ENCODE measurements at places on chromosomes 16 and 17.
A peak's percentile ranks its signal among the peaks of the same experiment; 100 is the strongest.

- peak; percentile 99 for DNase-seq
Observed at GRCh38 chr17:46950997-46951621, 27.9 kb downstream of the RPRML start.

GRCh38 chr16:57536306-57537193 is at the start of gene CCDC102A:
CCDC102A (minus strand) TSS chr16:57536571; CDS start chr16:57529177, 7,394 bp downstream.
- DNase-seq, result peak; percentile 44

GRCh38 chr16:27790546-27791403 is 240.8 kb downstream of the KATNIP start:
- no peak for DNase-seq

- DNase-seq, result no peak
Observed at GRCh38 chr16:4700380-4700996, 7.1 kb downstream of the NUDT16L1 start.

DNA sequence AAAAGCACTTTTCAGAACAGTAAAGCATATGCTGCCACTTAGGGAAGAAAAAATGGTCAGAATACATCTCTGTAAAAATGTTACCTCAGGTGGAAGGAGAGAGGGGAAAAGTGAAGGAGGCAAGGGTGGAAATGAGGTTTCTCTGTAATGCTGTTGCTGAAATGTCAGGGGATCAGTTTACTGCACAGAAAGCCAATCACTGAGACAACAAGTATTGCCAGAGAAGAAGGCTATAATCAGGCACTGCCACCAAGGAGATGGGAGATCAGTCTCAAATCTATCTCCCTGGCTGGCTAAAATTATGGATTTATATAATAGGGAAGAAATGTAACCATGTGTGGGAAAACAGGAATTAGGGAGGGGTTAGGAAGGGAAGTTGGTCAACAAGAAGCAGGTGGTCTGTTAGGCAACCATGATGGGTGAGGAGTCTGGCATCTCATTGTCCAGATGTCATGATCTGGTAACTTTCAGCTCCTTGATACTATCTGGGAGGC is 27.7 kb upstream of the GUCY2D start:
- no peak for DNase-seq

DNA sequence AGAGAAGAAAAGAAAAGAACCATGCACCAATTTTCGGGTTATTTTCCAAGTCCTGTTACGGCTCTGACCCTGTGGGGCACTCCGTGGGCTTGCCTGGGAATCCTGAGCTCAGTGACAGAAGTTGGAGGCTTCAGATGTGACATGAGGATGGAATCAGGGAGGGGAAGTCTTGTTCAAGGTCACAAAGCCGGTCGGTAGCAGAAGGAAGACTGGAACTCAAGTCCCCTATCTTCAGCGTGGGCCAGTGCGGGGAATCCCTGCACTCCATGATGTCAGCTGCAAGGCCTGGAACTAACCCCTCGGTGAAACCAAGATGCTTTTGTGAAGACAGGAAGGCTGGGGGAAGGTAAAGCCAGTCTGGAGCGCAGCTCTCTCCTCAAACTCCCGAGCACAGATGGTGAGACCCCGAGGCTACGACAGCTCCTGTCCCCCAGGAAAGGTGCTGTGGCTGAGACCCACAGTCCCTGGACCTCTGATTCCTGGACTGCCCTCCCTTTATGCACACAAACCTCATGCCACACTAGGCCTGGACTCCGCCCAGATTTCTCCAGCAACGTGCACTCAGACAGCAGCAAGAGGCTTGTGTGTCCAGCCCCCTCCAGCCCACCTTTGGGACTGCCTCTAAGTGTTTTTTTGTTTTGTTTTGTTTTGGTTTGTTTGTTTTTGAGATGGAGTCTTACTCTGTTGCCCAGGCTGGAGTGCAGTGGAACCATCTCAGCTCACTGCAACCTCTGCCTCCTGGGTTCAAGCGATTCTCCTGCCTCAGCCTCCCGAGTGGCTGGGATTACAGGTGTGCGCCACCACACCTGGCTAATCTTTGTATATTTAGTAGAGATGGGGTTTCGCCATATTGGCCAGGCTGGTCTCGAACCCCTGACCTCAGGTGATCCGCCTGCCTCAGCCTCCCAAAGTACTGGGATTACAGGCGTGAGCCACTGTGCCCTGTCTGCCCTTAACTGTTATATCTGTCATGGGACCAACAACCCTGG is 5.5 kb upstream of the IL27 start:
- no peak for DNase-seq

DNA sequence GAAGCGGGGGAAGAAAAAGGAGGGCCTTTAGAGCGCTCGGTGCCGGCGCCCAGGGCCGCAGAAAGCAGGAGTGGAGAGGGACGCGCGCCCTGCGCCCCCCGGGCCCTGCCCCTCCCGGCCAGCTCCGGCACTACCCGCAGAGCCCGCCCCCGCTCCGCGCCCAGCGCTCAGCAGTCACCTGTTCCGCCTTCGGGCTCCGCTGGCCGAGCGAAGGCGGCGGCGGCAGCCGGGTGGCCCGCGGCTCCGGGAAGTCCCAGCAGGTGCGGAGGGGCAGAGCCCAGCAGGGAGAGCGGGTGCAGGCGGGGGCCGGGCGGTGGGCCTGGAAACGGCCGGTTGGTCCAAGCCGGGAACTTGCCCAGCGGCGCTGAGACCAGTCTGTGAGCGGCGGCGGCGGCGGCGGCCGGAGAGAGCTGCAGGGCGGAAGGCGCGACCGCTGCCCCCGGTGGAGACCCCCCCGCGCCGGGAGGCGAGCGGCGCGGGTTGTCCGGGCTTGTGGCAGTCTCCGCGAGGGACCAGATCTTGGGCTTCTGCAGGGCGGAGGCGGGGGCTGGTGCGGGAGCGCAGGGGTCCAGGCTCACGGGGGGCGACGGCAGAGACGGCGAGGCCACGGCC is 2.2 kb downstream of the IRX3 start:
- DNase-seq, result no peak

GRCh38 chr17:77892031-77892430 is 66.5 kb upstream of the TNRC6C start:
- no peak for DNase-seq

DNA sequence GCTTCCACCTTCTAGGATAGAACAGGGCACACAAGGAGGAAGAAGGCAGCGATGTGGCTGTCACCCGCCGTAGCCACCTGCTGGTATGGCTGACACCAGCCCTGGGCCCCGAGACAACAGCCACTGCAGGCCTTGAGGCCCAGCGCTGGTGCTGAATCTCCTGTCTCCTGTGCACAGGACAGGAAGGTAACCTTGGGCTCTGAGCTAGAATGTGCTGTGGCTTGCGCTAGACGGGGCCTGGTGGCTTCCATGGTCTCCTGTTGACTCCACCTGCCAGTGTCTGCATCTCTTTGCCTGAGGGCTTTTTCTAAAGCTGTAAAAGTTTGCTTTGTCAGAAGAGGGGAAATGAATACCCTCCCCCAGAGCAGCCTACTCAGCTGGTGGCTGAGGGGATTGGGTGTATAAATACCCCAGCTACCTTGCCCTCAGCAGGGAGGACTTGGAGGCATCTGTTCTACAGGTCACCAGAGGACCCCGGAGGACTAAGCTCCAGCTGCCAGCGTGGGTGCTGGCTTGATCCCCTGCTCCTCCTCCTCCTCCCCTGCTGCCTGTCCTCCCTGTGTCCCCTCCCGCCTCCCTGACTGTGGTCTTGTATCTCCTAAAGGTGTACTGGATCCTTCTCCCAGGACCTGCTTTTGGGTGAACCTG is 76.1 kb upstream of the SDK2 start:
- peak; percentile 59 for DNase-seq

DNA sequence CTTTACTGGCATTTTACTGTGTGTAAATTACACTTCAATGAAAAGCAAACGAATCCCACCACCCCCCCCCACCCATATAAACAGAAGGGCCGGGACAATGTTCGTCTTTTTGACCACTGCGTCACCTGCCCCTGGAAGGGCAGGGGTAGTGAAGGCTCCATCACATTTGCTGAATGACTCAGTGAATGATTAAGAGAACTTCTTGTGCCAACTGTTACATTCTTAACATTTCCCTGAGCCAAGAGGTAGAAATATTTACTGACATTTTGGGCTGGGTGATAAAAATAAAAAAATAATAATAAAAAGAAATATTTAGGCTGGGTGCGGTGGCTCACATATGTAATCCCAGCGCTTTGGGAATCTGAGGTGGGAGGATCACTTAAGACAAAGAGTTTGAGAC is 24.1 kb downstream of the C16orf96 start:
- no peak for DNase-seq

DNA sequence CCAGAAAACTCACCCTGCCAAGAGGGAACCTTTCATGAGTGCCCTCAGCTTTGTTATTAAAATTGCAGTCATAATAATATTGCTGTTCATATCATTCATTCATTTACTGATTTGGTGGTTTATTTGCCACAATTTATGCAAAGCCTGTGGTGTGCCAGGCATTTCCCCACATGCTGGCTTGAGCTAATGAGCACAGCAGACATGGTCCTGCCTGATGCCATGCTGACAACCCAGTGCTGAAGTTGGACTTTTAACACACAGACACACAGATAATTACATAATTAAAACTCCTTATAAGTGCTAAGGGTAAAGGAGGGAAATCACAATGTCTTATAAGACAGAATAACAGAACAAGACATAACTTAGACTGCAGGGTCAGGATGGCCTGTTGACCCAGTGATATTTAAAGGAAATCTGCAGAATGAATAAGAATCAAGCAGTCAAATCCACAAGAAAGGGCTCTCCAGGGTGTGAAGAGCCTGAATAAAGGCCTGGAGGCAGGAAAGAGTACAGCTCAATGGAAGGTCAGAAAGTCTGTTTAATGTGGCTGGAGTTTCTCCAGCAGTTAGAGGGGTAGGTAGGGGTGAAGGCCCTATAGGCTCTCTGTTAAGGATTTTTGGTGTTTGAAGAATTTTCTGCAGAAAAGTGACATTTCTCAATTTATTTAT is 196.9 kb upstream of the CDH11 start:
- DNase-seq, result peak; percentile 51

DNA sequence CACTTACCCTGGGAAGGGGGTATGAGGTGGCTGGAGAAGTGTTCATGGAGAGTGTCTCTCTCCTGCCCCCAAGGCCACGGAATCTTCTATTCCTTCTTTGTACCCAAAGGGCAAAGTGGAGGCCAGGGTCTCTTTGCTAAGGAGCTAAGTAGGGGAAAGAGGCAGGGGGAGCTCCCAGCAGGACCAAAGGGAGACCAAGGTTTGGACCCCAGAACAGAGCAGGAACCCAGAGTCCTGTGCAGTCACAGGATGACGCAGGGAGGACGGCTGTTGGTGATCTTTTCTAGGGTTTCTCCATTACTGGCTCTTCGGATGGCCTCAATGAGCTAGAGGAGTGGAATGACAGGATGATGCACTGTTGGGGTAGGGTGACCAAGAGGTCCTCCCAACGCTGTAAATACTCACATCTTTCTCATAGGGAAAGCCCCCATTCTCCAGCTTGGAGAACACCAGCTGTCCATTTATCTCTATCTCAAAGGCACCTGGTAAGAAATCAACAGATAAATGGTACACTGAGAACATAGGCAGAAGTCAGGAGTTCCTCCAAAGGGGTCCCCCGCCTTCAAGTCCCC is 966 bp downstream of the MIEN1 start:
- no peak for DNase-seq

DNA sequence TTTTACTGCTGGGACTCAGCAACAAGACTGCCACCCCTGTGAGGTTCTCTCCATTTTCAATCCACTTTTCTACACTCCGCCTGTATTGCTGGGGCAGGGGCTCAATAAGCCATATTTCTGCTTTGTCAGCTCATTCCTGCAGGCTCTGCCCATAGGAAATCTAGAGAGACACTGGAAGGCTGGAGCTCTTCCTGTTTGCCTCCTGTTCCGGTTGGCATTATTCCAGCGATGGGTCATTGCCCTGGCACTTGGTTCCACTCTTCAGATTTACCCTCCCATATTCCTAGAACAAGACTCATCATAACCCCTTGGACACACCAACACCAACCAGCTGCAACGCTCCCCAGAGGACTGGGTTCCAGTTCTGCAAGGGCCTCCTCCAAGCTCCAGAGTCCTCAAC is 210.4 kb downstream of the CA10 start:
- DNase-seq, result no peak

DNA sequence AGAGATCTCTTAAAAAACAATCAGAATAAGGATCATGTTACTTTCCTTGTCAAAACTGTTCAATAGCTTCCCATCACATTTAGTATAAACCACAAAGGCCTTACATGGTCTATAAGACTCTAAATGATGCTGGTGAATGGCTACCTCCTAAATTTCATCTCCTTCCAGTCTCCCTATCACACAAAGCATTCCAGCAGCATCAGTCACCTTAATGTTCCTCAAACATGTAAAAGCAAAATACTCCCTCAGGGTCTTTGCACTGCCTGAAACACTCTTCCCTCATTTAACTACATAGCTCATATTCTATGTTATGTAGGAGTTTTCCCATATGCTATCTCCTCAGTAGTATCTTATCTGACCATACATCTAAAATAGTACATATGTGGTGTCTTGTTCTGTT is 53.5 kb upstream of the INTS2 start:
- no peak for DNase-seq

DNA sequence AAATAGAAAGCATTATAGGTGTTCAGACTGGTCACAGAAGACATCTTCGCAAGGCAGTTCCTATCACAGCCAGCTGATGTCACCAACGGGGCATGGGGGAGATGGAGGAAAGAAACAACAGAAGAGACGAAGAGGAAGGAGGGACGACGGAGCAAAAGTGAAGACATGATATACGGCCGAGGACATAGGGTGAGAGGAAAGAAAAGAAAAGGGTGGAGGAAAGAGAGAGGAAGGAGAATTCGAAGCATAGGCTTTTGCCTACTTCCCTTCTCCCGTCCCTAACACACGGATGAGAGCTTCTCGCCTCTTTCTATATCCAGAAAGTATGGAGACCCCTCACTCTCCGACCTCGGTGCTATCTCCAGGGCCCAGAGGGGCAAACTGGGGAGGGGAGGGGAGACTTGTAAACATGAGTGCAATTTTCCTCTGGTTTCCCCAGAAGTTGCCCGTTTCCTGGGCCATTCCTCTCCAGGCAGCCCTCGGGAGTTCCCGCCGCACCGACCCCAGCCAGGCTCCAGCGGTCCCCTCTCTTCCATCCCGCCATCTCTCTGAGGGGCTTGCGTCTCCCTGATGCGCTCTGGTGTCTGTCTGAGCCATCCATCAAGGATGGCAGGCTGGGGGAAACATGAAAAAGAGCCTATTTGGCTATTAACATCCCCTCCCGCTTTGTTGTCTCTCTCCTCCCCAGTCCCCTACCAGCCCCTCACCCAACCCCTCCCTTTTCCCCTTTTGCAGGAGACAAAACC is 26.0 kb downstream of the COPZ2 start:
- peak; percentile 88 for DNase-seq

- peak; percentile 58 for DNase-seq
Observed at GRCh38 chr17:34996422-34997285, 16.3 kb downstream of the LIG3 start.

Data from NCI-H82 (cell line).